Activated CD8-positive, alpha-beta memory T cell treated with anti-CD3 and anti-CD28 coated beads for 1 hour (primary cell): ENCODE measurements at places on chromosomes 3 and 15.

- no peak for DNase-seq
These were observed 8.7 kb upstream of the PTX3 start for GRCh38 chr3:157427901-157428300.

DNA sequence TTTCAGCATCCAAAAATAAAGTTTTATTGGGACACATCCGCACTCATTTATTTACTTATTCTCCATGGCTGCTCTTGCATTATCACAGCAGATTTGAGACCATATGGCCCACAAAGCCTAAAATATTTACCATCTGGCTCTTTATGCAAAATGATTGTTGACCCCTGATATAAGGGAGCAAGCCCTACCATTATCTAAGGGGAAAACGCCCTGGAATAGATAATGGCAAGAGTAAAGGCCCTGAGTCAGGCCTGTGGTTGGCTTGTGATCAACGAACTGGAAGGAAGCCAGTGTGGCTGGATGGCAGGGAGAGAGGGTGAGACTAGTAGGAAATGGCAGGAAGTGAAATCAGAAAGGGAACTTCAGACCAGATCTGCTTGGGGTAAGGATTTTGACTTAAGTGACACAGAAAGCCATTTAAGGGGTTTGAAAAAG, 24.6 kb upstream of the DMXL2 start:
- DNase-seq: no peak

GRCh38 chr15:41825572-41826535, 2.0 kb upstream of the JMJD7 start:
- DNase-seq: no peak

- DNase-seq: no peak
These were observed 754.8 kb downstream of the ROBO1 start for GRCh38 chr3:79012946-79013362.

- DNase-seq: no peak
These were observed 1186.7 kb upstream of the EPHA6 start for GRCh38 chr3:95627697-95628096.

- DNase-seq: no peak
These were observed 16.1 kb upstream of the RAD54L2 start for GRCh38 chr3:51522273-51522962.

GRCh38 chr3:187976365-187976900, 177.5 kb upstream of the LPP start:
- no peak for DNase-seq

DNA sequence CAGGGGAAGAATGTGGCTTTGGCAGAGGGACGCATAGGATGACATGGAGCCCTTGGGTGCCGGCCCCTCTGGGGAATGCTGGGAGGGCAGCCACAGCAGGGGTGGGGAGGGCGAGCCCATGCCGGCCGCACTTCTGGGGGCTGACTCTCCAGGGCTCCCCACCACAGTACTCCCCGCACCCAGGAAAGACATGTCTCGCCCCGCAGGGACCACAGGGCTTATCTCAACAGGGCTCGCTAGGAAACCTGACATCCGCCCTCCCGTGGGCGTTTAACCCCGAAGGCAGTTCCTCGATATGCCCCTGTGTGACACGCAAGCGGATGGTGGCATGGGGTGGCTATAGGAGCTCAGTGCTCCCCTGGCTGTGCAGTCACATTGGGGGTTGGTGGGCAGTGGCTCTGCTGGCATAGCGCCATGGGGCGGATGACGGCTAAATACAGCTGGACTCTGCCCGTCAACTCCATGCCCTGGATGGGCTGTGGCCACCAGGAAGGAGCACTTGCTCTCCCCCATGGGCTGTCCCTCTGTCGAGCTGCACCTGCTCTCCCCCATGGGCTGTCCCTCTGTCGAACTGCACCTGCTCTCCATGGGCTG, 141.4 kb downstream of the ADAMTS17 start:
- DNase-seq: no peak

DNA sequence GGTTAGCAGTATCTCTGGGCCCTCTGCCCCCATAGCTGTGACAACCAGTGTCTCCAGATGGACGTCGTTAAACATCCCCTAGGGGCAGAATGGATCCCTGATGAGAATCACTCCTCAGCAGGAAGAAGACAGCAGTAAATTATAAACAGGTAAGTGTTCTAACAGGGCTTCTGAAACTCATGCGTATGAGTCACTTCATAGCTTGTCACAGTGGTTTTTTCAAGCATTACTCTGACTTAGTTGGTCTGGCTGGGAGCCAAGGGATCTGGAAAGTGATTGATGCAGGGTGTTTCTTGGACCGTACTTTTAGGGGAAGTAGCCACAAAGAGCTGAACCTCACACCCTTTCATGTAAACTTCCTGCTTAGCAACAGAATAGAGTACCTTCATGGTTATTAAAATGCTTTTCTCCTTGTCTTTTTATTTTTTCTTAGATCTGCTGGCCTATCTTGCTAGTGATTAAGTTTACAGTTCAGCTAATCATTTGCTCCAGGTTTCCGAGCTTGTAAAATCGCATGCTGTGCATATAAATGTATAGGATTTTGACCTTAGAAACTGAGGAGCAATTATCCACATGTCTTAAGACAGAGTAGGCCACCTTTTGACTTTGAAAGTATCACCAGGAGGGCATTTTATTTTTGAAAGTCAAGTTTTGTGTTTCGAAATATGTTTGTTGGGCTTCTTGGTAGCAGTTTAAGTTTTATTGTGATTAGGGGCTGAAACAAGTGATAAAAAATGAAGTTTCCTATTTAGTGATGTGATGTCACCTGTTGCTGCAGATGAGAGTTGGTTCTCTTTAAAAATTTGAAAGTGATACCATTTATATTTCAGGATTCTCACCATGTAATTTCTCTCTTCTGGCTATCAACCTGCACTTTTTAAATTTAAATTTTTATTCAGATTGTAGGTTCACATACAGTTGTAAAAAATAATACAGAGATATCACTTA, 333.9 kb downstream of the PTPRG start:
- peak; percentile 30 for DNase-seq

- DNase-seq: no peak
These were observed 290.7 kb downstream of the CHST2 start for GRCh38 chr3:143410259-143410658.

DNA sequence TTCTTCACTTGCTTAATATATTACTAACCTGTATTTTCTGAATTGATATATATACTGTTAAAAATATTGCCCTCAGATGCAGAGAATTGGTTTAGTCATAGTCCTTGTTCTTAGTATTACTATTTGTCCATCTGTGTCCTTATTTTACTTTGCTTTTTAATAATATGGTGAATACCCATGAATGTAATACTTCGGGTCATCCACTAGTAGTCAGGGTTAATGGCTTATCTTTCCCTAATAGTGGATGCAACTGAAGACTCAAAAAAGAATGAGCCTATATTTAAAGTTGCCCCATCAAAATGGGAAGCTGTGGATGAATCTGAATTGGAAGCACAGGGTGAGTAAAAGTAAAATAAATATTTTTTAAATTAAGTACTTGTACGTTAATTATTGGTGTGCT, 36.5 kb downstream of the U2SURP start:
- no peak for DNase-seq

- no peak for DNase-seq
These were observed 449.9 kb downstream of the PDCD6IP start for GRCh38 chr3:34248352-34248751.

GRCh38 chr15:64521201-64521600, 60.8 kb downstream of the ZNF609 start:
- DNase-seq: no peak

GRCh38 chr15:41936155-41936554, 36.2 kb downstream of the EHD4 start:
- DNase-seq: no peak

- DNase-seq: no peak
These were observed 60.8 kb downstream of the SNRK start for GRCh38 chr3:43346978-43347749.

DNA sequence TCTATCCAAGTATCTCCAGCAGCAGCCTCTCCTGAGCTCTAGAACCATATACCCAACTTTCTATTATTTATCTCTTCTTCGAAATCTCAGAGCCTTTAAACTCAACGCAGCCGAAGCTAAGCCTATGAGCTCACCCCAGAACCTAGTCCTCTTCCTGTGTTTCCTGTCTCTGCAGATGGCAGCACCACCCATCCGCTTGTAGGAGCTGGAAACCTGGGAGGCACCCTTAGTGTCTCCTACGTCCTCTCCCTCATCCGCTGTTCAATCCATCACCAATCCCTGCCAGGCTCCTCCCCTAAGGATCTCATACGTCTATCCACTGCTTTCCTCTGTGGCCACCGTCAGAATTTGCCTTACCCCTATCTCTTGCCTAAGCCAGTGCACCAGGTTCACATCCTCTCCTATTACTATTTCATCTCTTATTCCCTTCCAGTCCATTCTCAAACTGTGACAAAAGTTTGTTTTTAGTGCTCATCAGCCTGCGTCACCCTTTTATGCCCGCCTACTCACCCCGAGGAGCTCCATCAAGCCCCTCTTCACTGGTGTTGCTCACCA, 9.6 kb downstream of the VGLL4 start:
- DNase-seq: no peak

DNA sequence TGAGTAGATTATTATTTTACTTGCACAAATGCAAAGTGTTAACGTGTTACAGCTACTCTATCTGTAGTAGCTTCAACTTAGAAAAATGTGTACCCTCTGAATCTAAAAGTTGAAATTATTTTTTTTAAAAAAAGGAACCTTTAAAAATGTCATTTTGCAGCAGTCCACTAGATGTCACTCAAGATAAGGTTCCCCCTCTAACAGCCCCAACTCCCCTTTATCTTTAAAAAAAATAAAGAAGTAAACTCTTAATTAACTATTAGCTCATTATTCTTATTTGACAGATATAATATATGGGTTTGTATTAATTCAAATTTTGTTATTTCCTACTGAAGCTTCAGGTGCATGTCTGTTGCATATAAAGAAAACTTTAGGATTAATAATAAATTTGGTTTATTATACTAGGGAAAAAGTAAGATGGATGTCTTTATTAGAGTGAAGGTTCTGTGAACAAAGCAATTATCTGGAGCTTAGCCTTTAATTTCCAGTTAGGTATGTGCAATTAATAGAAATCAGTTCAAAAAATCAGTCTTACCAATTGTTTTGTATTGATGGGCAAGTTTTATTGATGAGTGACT, 288.5 kb downstream of the VGLL3 start:
- DNase-seq: no peak
